ENCODE measurements at places on chromosomes 1 and 21. TPM values are rescaled to one million over a fixed set of nuclear protein-coding genes. Genes with fewer than 3 reads are reported as not detected.

GRCh38 chr1:234546890-234547788 is 62.8 kb downstream of the IRF2BP2 start:
- DNase-seq: no peak

DNA sequence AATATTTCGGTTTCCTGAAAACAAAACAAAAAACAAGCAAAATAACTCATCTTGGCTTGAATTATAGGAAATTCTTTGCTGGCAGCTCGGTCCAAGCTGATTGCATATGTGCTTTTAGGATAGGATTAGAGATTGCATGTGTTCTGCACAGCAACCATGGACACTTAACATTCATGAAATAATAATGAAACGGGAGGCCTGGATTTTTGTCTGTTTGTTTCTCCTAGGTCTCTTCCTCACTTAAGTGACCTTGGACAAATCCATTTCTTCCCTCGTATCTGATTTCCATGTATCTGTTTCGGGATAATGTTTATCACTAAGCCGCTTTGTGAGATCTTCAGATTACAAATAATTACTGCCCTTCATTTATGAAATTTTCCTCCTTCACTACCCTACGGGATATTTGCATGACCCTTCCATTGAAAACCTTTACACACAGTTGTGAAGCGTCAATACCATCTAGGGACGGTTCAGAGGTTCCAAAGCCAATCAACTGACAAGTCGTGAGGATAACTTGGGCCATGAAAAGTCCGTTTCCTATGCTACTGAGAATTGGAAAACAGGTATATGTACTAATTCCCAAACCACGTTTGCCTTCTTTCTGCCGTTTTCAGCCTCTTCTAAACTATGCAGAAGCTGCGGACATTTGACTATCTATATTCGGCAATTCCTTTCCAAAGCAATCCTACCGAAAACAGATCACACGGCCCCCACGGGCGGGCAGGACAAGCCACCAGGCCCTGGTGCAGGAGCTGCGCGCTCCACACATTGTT is 1.3 kb upstream of the H3-3A start:
- peak; percentile 78 for DNase-seq

DNA sequence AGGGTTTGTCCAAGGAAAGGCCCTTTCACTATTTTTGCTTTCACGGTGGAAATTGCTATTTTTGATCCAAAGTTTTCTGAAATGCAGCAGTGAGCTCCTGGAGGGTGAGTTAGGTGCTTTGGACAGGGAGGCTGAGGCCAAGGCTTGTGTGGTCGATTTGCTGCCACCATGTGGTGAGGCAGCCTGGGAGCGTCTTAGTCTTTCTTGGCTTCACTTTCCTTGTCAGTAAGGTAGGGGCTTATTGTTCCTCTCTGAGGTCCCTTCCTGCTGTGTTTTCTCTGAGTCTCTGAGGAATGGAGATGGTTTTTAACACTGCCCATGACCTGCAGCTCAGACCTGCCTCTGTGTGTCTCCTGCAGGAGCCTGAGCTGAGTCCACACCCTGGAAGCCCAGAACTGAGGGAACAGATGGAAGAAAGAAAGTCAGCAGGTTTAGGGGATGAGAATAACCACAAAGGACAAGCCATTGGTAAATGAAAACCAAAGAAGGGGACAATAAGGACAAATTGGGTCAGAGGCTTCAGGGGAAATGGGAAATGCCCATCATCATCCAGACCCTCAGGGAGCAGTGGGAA is 20.1 kb upstream of the S100A10 start:
- DNase-seq: no peak

DNA sequence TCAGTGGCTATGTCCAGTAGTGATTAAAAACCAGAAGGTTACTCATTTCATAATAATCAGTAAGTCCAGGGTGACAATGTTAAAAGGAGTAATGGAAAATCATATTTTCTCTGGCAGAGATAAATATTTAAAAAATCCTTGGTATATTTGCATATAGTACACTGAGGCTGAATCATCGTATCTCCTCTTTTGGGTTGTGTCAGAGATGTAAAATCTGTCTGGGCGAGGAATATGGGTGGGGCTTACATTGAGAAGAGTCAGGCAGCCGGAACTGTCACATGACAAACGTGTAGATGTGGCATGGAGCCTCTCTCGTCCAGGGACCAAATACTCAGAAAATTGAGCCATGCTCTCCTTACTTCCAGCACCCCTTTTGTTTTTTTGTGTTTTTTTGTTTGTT is 120.9 kb downstream of the FMN2 start:
- DNase-seq: no peak

CD164L2 gene
- 0.30 TPM for total RNA-seq

USH2A gene
- under 0.01 TPM for total RNA-seq

MIXL1 gene
- not detected for total RNA-seq

- no peak for DNase-seq
Observed at GRCh38 chr1:5907386-5907785, 84.8 kb downstream of the NPHP4 start.

GRCh38 chr1:182707122-182707521 is 22.7 kb upstream of the RGS8 start:
- no peak for DNase-seq

DNA sequence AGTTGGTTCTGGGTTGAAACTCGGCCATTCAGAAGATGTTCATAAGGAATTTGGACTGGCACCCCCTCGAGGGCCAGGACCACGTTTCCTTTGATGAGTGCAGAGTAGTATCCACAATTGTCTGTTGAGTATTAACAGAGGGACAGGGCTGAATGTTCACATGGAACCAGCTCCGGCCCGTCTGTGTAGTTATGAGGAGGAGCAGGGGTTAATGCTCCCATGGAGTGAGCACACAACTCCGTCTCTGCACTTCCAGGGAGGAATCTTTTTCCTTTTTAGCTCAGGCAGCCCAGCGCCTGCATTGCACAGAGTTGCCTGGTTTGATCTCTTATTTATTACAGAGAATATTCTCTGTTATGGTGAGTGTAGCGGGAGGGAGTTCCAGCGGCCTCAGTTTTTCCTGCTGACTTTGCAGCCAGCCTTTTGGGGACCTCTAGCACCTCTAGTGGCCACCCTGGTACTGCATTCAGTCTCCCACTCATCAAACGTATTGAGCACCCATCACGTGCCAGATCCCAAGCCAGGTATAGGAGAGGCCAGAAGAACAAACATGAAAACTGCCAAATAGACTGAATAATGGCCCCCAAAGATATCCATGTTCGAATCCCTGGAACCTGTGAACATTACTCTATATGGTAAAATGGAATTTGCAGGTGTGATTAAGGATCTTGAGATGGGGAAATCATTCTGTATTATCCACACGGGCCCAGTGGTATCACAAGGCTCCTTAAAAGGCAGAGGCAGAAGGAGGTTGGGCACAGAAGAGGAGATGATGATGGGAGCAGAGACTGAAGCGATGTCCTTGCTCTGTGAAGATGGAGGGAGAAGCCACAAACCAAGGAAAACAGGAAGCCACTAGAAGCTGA is 167.7 kb upstream of the CSF3R start:
- no peak for DNase-seq

DNA sequence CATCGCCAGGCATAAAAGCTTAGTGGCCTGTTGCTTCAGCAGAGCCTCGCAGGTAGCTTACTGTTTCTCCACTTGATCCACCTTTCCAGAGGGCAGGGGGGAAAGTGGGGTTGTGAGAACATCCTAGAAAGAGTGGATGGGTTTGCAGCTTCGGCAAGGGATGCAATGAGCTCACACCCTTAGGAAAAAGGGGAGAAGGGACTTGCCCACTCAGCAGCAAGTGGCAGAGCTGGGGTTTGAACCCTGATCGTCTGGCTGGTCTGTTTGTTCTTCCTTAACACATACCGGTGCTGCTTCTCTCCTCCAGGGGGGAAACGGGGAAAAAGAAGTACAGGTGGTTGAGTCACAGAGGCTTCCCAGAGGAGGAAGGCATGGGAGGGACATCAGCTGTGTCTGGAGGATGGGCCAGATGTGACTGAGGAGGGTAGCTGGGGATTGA is 1.0 kb downstream of the TMEM201 start:
- no peak for DNase-seq

DNA sequence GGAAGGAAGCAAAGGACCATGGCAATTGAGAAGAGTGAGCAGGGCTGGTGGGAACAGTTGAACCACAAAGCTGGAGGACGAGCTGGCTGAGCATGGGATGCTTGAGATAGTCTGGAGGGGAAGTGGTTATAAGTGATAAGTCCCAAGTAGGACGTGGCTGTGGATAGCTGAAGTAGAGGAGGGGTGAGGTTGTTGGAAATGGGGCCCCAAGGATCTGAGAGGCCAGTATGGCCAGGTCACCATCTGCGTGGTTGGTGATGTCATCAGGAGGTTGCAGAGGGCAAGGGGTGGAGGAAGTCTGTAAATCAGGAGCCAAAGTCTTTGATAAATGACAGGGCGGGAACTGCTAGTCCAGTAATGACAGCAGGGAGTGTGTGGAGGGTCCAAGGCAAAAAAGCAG is 11.0 kb upstream of the REN start:
- DNase-seq: no peak

KCNH1 gene
- 0.59 TPM for total RNA-seq

- DNase-seq: no peak
Observed at GRCh38 chr1:160874935-160875334, 10.0 kb downstream of the ITLN1 start.

DNA sequence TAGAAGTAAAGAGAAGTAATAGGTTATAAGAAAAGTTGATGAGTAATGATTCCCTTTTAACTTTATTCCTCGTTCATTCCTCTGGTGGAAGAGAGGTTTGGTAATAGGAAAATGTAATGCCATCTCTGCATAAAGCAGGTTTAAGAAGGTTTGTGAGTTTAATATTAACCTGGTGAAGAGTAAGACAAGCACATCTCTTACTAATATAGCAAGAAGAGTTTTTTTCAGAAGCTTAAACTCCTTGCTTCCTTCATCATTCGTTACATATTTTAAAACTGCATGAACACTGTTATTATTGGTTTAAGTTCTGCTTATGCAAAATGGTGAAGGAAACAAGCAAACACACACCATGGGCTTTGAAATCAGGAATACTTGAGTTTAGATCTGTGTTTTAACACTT is 9.2 kb upstream of the PLA2G4A start:
- DNase-seq: no peak

GRCh38 chr1:201740670-201741111 is 88.3 kb upstream of the IPO9 start:
- no peak for DNase-seq

DNM3 gene
- total RNA-seq: 5.2 TPM

DNA sequence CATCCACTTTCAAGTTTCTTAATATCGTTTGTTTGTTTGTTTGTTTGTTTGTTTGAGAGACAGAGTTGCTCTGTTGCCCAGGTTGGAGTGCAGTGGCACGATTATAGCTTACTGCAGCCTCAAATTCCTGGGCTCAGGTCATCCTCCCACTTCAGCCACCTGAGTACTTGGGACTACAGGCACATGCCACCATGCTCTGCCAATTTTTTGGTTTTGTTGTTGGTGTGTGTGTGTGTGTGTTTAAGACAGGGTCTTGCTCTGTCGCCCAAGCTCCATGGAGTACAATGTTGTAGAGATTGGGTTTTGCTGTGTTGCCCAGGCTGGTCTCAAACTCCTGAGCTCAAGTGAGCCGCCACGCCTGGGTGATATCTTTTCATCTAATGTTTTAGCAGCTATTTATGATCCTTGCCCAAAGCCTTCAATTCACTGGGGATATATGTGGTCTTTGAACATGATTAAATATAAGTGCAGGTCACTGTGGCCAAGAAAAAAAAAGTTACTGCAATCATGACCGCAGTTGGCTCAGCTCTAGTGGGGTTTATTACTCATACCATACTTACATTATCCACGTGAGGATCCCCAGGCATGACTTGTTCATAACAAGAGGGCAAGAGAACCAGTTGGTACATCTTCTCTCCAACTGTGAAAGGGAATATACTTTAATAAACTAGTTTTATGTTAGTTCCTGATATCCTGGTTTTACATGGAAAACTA is 8.0 kb downstream of the RRP1B start:
- no peak for DNase-seq

DNA sequence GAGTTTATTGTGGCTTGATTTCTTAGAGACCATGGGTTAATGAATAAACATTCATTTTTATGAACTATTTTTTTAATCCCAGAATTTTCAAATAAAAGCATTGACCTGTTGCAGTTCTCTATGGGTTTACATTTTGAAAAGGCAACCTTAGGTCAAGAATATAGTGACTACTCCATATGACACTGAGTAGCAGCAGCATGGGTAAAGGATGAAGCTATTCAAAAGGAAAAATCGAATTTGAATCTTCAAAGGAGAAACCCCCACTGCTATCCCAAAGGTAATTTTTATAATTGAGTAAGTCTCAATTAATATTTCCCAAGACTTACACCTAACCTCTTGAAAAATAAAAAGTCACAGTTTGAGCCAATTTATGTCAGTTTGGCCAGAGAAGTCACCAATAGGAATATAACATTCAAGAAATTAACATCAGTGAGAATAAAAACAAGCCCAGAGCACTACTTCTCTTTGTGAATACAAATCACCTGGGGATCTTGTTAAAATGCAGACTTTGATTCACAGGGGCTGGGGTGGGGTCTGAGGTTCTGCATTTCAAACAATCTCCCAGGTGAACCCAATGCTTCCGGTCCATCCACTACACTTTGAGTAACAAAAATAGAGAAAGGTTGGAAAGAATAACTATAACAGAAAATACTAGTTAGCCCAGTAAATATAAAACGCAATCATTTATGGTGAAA is 39.8 kb downstream of the USP1 start:
- no peak for DNase-seq

DNA sequence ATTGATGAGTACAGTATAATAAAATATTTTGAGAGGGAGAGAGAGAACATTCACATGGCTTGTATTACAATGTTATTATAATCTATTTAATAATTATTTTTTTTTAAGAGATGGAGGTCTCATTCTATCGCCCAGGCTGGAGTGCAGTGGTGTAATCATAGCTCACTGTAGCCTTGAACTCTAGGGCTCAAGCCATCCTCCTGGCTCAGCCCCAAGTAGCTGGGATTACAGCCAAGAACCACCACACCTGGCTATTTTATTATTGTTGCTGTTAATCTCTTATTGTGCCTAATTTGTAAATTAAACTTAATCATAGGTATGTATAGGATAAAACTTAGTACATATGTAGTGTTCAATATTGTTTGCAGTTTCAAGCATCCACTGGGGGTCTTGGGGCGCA is 57.8 kb downstream of the HS2ST1 start:
- DNase-seq: no peak

CCDC185 gene
- total RNA-seq: not detected

ERO1B gene
- 7.3 TPM for total RNA-seq

- no peak for DNase-seq
Observed at GRCh38 chr1:150562446-150563339, 13.5 kb downstream of the ADAMTSL4 start.

CELA2B gene
- 0.30 TPM for total RNA-seq

DNA sequence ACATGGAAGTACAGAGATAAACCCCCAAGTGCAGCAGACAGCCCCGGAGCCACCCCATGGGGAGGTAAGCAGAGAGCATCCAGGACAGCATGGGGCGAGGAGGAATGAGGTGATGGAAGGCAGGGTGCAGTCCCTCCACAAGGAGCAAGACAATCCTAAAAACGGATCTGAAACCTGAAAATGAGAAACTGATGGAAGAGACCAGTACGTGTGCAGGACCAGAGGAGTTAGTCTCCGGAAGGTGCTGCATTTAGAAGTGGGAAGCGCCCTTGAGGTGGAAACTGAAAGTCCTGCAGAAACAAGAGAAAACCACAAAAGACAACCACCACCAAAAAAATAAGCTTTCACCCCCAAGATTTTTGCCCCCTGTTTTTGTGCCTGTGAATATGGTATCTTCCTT is 17.4 kb upstream of the DDOST start:
- no peak for DNase-seq

GRCh38 chr1:2014741-2015735 is 4.1 kb upstream of the GABRD start:
- no peak for DNase-seq
